ENCODE measurements at places on chromosomes 1 and 21.

DNA sequence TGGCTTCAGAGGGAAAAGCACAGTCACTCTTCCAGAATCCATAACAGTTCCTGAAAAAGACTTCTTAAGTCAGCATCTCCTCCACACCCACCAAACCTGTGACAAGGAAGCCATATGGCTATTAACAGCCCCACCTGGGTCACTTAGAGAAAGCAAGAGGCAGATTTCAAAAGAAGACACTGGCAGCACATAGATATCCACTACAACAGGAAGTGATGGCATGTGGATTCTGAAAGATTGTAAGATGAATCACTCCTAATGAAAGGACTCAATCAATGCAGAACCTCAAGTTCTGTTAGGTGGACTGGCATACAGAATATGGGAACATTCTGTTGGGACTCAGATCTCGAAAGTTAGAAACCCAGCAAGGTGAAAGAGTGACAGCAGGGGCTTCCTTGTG lies 365.9 kb downstream of the TGFB2 start:
- no peak for DNase-seq

GRCh38 chr1:165486663-165487062 lies 41.7 kb upstream of the RXRG start:
- DNase-seq: no peak

DNA sequence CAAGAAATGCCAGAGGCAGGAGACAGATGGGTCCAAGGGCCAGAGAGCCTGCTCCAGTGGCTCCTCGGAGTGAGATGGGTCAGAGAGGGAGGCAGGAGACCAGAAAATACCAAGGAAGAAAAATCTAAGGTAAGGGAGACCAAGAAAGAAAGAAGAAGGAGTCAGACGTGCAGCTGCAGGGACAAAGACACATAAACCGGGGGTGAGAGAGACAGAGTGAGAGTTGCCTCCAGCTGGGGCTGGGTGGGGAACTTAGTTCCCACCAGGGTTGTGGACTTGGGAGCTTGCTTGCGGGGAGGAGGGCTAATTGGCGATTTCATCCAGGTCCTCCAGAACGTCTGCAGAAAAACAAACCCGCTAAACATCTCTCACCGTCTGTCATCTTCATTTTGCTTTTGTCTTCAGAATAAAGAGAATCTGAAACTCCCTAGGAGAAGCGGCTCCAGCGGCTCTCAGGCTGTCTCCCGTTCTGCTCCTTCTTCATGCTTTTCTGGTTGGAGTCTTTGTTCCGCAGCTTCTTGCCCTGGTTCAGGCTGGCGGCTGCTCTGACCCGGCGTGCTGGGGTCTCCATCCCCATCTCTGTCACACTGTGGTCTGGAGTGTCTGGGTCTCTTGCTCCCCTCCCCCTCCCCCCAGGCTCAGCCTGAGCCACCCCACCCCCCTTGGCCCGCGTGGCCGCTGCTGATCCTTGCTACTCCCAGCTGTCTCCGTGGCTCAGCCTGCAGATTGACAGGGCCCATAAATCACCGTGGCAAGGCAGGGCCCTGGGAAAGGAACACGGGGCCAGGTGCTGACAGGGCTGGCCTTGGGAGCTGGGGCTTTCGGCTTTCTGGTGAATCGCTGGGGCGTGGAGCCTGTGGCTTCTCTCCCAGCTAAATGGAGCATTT lies 66.6 kb downstream of the UBIAD1 start:
- DNase-seq: no peak

DNA sequence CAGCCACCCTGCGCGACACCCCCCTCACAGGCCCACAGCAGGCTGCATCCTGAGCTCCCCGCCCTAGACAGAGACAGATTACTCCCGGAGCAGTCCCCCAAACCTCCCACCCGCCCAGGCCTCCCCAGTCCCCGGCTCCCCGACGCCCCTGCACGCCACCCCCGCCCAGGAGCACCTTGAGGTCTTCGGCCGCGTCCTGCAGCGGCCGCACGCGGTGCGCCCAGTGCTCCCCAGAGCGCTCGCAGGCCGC lies 731 bp downstream of the TRIM11 start:
- DNase-seq: no peak

GRCh38 chr1:236639686-236640085 lies 35.4 kb upstream of the HEATR1 start:
- DNase-seq: no peak

- DNase-seq: no peak
Measured at GRCh38 chr1:37958690-37959089, 11.8 kb upstream of the INPP5B start.

- DNase-seq: no peak
Measured at GRCh38 chr1:97538113-97538512, 382.7 kb downstream of the DPYD start.

DNA sequence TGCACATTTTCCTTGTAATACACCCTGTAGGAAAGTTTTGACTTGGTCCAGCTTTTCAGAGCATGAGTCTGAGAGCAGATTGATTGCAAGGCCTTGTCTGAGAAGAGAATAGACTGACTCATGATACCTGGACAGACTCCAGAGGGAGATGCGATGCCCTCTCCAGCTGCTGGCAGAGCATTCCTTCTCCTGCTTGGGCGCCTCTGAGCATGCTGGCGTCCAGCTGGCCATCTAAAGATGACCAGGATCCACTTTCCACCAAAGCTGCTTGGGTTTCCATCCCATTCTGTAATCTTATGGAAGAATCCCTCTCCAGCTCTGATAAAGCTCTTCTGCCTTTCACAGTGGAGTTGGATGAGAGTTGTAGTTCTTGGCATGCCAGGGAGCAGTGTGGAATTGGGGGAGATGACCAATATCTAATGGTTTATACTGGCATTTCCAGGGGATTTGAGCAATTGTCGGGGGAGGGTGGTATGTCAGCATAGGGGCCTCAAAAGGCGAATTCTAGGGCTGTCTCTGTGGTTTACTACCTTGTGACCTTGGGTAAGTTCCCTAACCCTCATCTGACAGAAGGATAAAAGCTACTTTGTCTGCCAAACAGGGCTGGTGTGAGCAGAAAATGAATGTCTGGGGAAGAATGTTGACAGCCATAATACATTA lies 19.5 kb downstream of the SZRD1 start:
- DNase-seq: no peak

- DNase-seq: no peak
Measured at GRCh38 chr1:75731881-75732280, 7.4 kb downstream of the ACADM start.

GRCh38 chr21:39911286-39912199 lies 44.3 kb downstream of the PCP4 start:
- DNase-seq: no peak

DNA sequence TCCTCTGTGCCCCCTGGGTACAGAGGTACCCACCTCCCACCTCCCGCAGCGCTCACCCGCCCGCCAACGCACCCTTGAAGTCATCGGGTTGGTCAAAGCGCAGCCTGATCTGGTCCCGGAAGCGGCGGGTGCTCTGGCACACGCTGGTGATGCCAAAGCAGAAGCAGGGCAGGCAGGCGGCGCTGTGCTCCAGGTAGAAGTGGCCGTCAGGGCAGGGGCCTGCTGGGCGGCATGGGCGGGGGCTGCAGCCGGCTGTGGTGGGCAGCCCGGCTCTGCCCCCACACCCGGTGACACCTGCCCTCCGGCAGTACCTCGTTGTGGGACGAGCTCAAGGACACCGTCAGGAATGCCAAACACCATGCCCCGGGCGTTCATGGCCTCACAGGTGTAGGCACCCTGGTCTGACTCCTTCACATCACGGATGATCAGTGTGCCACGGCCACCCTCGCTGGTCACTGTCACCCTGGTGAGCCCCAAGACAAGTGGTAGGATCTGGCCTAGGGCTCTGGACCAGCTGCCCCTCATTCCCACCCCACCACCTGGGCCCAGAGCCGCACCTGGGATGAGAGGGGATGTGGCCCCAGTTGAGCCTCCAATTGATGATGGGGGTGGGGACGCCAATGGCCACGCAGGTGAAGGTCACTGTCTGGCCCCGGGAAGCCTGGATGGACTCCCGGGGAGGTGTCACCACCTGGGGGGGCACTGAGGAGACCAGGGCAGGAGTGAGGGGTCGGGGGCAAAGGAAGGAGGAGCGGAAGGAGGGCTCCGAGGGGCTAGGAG lies 52.5 kb downstream of the HSPG2 start:
- no peak for DNase-seq

GRCh38 chr1:154871374-154871773 lies 1.3 kb upstream of the KCNN3 start:
- no peak for DNase-seq

GRCh38 chr1:51669816-51670215 lies 52.9 kb downstream of the OSBPL9 start:
- no peak for DNase-seq

GRCh38 chr1:182054698-182055326 lies 6.7 kb downstream of the ZNF648 start:
- DNase-seq: no peak
